ENCODE measurements at places on chromosomes 12 and 14. TPM values are rescaled to one million over a fixed set of nuclear protein-coding genes. Genes with fewer than 3 reads are reported as not detected.

TAS2R13 gene
- 2.0 TPM for total RNA-seq

GRCh38 chr12:47097276-47097896, 17.6 kb upstream of the AMIGO2 start:
- no peak for DNase-seq

DNA sequence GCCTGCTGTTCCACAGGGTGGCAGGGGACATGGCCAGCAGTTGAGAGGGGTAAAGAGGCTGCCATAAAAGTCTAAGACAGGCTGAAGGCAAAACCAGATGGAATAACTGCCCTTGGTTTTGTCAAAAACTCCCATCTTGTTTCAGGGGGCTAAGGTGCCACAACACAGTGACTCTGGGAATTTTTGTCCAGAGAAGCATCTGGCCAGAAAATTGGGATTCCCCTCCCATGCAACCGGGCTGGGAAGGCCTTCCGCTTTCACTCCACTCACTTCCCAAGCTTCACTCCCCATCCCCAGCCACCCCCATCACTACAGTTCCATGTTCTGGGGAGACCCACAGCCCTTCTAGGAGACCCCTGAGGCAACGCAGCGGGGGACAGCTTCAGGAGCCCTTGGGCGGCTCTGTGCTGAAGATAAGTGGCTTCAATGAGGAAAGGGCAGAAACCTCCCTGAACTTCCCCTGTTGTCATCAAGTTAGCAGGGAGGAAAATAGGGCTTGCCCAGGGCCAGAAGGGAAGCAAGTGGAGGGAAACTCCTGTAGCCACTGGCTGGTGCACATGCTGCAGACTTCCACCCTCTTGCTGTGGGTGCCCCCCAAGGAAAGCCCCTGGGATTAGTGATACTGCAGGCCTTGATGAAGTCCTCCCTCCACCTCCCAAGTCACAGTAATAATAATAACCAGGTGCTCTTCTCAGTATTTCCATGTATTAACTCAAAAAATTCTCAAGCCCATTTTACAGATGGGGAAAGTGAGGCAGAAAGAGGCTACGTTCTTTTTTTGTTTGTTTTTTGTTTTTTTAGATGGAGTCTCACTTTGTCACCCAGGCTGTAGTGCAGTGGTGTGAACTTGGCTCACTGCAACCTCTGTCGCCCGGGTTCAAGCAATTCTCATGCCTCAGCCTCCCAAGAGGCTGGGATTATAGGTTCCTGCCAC, 6.0 kb downstream of the TMEM229B start:
- DNase-seq = no peak

DNA sequence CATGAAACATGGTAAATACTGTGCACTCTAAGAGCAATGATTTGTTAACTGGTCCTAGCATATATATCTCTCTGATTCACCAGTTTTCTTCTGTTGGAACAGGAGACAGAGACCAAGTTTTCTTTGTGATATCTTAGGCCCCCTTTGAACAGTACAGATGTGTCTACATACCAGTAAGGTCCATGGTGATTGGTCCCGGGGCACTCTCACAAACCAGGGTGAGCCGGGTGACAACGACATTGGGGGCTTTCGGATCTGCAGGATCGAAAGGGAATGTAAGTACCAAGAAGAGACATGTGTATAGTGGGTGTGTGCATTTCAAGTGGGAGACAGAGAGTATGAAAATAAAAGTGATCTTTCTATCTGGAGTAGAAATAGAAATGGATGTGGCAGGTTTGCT, 11.3 kb upstream of the ERP27 start:
- no peak for DNase-seq

DNA sequence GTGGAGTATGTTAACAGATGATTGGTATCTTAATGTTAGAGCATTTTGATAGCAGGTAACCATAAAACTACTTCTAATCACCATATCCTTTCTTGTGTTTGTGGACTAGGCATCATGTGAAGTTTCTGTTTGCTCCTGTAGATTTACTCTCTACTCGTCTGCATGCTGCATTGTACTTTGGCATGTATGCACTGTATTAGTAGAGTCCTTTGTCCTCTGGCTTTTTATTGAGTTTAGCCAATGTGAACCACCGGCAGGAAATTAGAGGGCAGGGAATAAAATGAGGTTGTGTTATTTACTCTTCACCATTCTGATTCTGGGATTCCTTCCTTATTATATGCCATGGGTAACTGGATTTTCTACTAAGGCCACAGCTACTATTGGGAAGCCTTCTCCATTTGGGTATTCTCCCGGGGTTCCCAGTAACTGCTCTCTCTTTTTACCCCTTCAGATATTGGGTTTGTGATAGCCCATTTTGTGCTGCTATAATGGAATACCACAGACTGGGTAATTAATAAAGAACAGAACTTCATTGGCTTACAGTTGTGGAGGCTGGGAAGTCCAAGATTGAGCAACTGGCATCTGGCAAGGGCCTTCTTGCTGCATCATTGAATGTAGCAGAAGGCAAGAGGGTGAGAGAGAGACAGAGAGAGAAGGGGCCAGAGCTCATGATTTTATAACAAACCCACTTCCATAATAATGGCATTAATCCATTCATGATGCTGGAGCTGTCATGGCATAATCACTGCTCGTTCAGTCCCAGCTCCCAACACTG, 22.4 kb downstream of the FAM177A1 start:
- DNase-seq = no peak

KTN1 gene
- 130 TPM for total RNA-seq

DNA sequence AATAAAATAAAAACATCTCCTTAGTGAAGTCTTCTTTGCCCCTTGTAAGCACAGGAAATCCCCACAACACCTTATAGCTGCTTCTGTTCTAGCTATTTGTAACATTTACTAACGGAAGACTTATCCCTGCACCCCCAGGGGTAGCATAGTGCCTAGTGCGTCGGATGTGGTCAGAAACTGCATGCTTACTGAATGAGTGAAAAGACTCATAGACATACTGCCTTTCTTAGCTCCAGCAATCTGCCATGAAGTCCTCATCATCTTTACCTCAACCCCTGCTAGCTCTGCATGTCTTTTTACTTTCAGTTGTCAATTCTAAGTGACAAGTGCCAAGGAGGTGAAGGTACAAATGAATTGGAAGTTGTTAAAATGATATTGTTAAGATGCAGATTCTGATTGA, 12.9 kb downstream of the RIOX1 start:
- DNase-seq = no peak

KLHDC1 gene
- 0.98 TPM for total RNA-seq

GALNT16 gene
- total RNA-seq = 3.2 TPM

DNA sequence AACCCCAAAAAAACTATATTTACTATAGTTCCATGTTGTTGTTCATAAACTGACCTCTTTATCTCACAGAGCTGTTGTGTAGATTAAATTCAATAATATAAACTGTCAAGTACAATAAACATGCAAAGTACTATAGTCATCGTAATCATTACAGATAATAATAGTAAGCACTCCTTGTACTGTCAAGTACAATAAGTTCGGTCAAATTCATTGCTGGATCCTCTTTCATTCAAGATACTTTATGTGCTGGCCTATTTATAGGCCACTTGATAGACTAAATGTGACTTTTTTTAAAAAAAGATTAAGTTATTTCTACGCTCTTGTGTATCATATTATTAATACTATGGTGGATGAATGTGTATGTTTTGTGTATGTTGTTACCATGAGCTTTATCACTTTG, 39.2 kb upstream of the KCNJ8 start:
- no peak for DNase-seq

DNA sequence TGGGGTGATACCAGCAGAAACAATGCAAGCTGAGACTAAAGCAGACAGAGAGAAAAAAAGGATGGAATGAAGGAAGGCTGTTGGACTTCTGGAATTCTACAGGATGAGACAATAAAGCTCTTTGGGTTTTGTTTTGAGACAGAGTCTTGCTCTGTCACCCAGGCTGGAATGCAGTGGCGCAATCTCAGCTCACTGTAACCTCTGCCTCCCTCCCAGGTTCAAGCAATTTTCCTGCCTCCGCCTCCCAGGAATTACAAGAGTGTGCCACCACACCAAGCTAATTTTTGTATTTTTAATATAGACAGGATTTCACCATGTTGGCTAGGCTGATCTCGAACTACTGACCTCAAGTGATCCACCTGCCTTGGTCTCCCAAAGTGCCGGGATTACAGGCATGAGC, 115.4 kb downstream of the EXOC5 start:
- DNase-seq = no peak

DNA sequence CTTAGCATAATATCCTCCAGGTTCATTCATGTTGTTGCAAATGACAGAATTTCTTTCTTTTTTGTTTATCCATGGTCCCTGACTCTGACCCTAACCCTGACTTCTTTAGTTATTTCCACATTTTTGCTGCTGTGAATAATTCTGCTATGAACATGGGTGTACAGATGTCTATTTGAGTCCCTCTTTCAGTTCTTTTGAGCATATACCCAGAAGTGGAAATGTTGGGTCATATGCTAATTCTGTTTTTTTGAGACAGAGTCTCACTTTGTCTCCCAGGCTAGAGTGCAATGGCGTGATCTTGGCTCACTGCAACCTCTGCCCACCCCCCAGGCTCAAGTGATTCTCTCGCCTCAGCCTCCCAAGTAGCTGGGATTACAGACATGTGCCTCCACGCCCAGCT, 33.1 kb downstream of the KNTC1 start:
- DNase-seq = no peak

MAP1LC3B2 gene
- total RNA-seq = not detected

GRCh38 chr12:2268471-2269286, 215.9 kb downstream of the CACNA1C start:
- DNase-seq = peak; percentile 26

DNA sequence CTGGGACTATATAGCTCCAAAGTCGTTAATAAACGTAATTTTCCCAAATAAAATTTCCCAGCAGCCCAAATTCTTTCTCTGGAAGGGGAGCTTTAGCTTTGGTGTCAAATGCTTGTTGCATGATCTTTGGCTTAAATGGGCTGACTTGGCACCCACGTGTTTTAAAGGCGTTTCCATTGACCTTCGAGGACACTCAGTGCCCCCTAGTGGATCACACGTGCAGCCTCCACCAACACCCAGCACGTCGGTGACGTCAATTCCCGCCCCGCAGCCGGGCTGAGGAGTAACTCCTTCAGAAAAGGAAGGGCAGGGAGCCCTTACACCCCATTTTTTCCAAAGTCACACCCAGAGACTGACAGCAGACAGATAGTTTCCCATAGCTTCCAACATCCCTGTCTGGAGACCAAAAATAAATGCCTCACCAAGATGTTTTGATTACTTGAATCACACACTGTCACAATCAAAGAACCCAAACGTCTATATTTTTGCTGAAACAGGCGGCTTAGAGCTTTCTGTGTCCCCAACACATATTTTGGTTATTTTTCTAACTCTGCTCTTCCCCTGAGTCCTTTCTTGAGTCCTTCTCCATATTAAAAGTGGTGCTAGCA, 707.9 kb downstream of the AACS start:
- peak; percentile 60 for DNase-seq
